Ovary (tissue), 10 donors: ENCODE measurements at places on chromosomes 2 and 18. TPM values are rescaled to one million over a fixed set of nuclear protein-coding genes. Genes with fewer than 3 reads are reported as not detected.

DNA sequence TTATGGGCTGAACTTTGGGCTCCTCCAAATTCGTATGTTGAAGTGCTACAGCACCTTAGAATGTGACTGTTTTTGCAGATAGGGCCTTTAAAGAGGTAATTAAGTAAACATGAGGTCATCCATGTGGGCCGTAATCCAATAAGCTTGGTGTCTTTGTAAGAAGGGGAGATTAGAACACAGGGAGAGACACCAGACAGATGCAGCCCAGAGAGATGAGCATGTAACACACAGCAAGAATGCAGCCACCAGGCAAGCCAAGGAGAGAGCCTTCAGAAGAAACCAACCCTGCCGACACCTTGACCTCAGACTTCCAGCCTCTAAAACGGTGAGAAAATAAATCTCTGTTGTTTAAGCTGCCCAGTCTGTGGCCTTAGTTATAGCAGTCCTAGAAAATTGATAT lies 74.3 kb downstream of the HRH4 start:
- H3K36me3 ChIP-seq = no peaks in the 10 kb centered on the region
- no peaks in the 10 kb centered on the region for H3K27me3 ChIP-seq
- no peaks in the 10 kb centered on the region for H3K4me1 ChIP-seq
- no peak overlapping the region for H3K27ac ChIP-seq
- DNase-seq = no peak

GRCh38 chr2:138537170-138537915 lies 35.8 kb downstream of the SPOPL start:
- H3K4me3 ChIP-seq = no peak overlapping the region
- H3K27me3 ChIP-seq = no peaks in the 10 kb centered on the region
- no peak for DNase-seq
- no peaks in the 10 kb centered on the region for H3K4me1 ChIP-seq
- H3K27ac ChIP-seq = no peak overlapping the region
- H3K36me3 ChIP-seq = no peaks in the 10 kb centered on the region

- no peaks in the 10 kb centered on the region for H3K4me1 ChIP-seq
- H3K4me3 ChIP-seq = no peak overlapping the region
- H3K36me3 ChIP-seq = no peaks in the 10 kb centered on the region
These were observed 8.5 kb downstream of the RTTN start for GRCh38 chr18:70197026-70197425.

DNA sequence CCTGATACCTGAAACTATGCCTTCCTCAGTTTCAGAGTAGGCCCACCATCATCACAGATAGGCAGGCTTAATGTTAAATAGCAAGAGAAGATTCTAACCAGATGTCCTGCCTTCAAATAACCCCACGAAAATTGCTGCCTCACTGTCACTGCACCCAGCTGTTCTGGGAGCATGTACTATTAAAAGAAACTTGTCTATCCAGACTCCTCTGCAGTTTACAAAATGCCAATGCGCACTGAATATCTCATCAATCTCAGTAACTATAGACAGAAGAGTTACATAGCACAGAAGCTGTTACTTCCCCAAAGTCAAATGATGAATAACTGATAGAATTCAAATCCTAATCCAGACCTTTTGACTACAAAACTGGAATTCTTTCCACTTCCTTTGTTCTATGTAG lies 43.9 kb downstream of the WDR75 start:
- H3K27me3 ChIP-seq = no peaks in the 10 kb centered on the region
- H3K4me3 ChIP-seq = no peak overlapping the region
- peaks cover 1% of the 10 kb centered on the region for H3K4me1 ChIP-seq
- DNase-seq = no peak
- H3K27ac ChIP-seq = no peak overlapping the region

DNA sequence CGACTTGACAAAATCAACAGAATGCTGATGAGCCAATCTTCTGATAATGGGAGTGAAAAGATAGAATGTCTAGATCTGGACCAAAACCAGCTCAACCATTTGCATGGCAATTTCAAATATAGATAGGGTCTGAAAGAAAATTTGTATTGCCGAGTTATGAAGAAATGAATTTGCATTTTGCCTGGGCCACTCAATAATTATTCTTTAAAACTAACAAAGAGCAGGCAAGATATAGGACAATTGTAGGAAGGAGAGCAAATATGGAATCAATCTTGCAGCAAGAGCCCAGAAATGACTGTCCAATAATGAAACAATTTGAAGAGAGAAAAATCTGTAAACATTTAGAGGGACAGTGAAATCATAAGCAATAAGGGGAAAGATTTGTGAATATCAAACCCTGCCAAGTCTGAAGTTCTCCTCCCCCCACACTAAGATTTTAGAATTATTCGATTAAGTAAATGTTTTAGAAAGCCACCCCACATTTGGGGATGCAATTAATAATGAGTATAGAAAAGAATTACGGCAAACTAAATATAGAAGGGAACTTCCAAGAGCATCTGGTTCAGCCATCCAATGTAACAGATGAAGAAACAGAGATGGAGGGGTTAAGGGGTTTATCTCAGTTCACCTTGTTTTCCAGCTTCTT lies 377.4 kb downstream of the SETBP1 start:
- no peaks in the 10 kb centered on the region for H3K27me3 ChIP-seq
- H3K36me3 ChIP-seq = no peaks in the 10 kb centered on the region
- no peak overlapping the region for H3K4me3 ChIP-seq
- DNase-seq = no peak
- peaks cover 2% of the 10 kb centered on the region for H3K4me1 ChIP-seq
- no peak overlapping the region for H3K27ac ChIP-seq

GRCh38 chr2:212854116-212854515 lies 297.3 kb downstream of the IKZF2 start:
- H3K27ac ChIP-seq = no peak overlapping the region
- H3K27me3 ChIP-seq = no peaks in the 10 kb centered on the region
- no peak for DNase-seq
- H3K36me3 ChIP-seq = no peaks in the 10 kb centered on the region
- H3K4me1 ChIP-seq = no peaks in the 10 kb centered on the region

- no peak overlapping the region for H3K27ac ChIP-seq
- no peaks in the 10 kb centered on the region for H3K4me1 ChIP-seq
- no peak for DNase-seq
- H3K36me3 ChIP-seq = no peaks in the 10 kb centered on the region
- H3K27me3 ChIP-seq = no peaks in the 10 kb centered on the region
These were observed 145.3 kb downstream of the SPAG16 start for GRCh38 chr2:213429516-213429915.

DNA sequence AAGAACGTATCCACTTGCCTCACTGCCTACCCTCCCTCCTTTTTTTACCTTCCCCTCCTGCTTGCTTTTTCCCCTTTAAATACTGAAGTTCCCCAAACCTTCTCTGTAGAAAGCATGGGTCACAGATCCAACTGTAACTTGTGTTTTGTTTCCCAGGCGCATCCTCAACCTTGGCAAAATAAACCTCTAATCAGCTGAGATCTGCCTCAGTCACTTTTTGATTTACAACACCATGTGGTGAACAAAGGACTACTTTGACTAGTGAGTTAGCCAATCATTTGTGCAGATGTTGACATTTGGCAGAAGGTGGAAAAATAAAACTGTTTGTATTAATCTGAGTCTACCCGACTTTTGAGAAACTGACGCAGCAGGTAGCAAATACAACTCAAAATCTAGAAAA lies 23.3 kb upstream of the MCM6 start:
- DNase-seq = no peak
- H3K4me3 ChIP-seq = no peak overlapping the region
- H3K4me1 ChIP-seq = no peaks in the 10 kb centered on the region
- no peaks in the 10 kb centered on the region for H3K36me3 ChIP-seq

- no peaks in the 10 kb centered on the region for H3K4me1 ChIP-seq
- no peaks in the 10 kb centered on the region for H3K27me3 ChIP-seq
- no peaks in the 10 kb centered on the region for H3K36me3 ChIP-seq
- DNase-seq = no peak
- H3K4me3 ChIP-seq = no peak overlapping the region
- H3K27ac ChIP-seq = no peak overlapping the region
These were observed 142.3 kb downstream of the RBM43 start for GRCh38 chr2:151119374-151119773.

DNA sequence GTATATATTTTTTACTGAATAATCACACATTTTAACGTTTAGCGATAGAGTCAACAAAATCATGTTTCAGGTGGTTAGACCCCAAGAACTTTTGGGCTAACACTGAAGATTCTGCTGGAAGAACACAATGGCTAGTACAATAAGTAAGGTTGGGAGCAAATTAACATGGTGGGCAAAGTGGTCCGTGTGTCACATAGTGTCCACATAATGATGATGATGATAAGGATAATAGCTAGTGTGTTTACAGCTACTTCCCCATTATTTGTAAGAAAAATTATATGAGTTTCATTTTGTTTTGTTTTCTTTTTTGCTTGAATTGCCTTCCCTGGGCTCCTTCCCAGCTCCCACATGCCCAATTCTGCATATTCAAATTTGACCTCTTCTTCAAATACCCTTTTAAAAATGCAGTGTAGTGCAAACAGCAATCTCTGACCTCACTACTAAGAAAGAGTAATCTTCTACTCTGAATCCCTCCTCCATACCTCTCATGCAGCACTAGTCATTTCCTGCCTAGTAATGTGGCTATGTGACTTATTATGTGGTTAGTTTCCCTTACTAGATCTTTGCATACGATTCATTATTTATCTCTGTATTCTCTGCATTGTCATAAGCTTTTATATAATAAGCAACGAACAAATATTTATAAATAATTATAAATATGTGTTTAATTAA lies 16.9 kb upstream of the VPS54 start:
- H3K4me1 ChIP-seq = no peaks in the 10 kb centered on the region
- no peak for DNase-seq
- no peaks in the 10 kb centered on the region for H3K36me3 ChIP-seq

DNA sequence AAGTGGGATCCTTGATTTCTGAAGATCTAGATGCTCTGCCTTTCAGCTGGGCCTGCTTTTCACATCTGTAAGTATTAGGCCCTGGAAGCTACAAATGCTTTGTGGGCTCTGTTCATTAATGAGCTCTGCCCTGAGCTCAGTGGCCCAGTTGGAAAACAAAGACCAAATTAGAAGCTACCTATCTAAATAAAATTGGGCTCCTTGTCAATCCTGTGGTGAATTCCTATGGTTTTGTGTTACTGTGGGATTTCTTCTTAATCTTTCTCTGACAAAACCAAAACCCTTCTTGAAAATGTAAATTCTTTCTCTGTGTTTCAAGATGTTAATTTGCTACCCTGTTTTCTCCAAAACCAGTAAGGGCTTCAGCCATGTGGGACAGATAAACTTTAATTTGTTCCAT lies 219.0 kb upstream of the HS6ST1 start:
- H3K27me3 ChIP-seq = no peaks in the 10 kb centered on the region
- H3K4me1 ChIP-seq = no peaks in the 10 kb centered on the region
- H3K27ac ChIP-seq = no peak overlapping the region
- DNase-seq = no peak
- no peak overlapping the region for H3K4me3 ChIP-seq

DNA sequence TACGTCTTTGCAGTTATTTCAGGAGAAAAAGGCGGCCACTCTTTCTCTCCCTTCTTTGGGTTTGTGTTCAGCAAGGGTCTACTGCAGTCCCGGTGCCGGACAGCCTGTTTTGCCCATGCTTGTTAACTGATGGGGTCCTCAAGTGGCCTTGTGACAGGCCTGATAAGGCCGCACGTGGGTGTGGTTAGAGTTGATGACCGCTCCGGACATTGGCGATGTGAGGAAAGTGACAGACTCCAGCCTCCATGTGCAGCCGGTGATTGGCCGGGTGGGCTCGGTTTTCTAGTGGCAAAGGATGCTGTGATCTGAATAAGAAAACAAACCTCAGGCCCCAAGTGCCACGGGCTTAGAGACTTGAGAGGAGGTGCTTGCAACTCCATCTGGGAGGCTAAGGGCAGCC lies 15.6 kb downstream of the HPCAL1 start:
- H3K4me1 ChIP-seq = no peaks in the 10 kb centered on the region
- no peaks in the 10 kb centered on the region for H3K27me3 ChIP-seq
- no peaks in the 10 kb centered on the region for H3K36me3 ChIP-seq

GRCh38 chr2:62801814-62802523 lies 96.5 kb downstream of the EHBP1 start:
- no peaks in the 10 kb centered on the region for H3K36me3 ChIP-seq
- H3K27me3 ChIP-seq = no peaks in the 10 kb centered on the region
- no peak for DNase-seq
- H3K4me1 ChIP-seq = no peaks in the 10 kb centered on the region
- no peak overlapping the region for H3K27ac ChIP-seq
- H3K4me3 ChIP-seq = no peak overlapping the region

DNA sequence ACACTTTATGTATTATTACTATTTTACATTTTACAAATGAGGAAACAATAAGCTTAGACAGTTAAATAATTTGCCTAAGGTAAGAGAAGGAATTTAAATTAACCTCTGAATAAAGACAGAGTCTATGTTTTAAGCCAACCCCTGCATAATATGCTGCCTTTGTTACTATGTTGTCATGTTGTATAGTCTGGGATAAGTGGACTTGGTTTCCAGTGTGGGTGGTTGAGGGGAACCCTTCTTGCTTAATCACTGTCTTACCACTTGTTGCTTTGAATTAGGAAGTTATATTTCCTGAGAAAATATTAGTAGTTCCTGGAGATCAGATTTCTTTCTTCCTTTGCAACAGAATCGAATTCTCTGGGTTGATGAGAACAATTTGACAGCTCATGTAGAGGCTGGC lies 52.6 kb downstream of the AGPS start:
- no peaks in the 10 kb centered on the region for H3K27me3 ChIP-seq
- H3K4me3 ChIP-seq = no peak overlapping the region
- no peak for DNase-seq
- no peaks in the 10 kb centered on the region for H3K4me1 ChIP-seq
- no peak overlapping the region for H3K27ac ChIP-seq
- no peaks in the 10 kb centered on the region for H3K36me3 ChIP-seq

- no peak overlapping the region for H3K4me3 ChIP-seq
- H3K36me3 ChIP-seq = no peaks in the 10 kb centered on the region
- no peaks in the 10 kb centered on the region for H3K27me3 ChIP-seq
- no peak for DNase-seq
- no peaks in the 10 kb centered on the region for H3K4me1 ChIP-seq
These were observed 105.4 kb downstream of the SP100 start for GRCh38 chr2:230521386-230521785.

- H3K36me3 ChIP-seq = no peaks in the 10 kb centered on the region
- H3K4me1 ChIP-seq = peaks cover 16% of the 10 kb centered on the region
- H3K4me3 ChIP-seq = no peak overlapping the region
- peak overlapping the region; percentile 56 for H3K27ac ChIP-seq
These were observed 65.5 kb downstream of the PARD6G start for GRCh38 chr18:80181642-80182461.

DNA sequence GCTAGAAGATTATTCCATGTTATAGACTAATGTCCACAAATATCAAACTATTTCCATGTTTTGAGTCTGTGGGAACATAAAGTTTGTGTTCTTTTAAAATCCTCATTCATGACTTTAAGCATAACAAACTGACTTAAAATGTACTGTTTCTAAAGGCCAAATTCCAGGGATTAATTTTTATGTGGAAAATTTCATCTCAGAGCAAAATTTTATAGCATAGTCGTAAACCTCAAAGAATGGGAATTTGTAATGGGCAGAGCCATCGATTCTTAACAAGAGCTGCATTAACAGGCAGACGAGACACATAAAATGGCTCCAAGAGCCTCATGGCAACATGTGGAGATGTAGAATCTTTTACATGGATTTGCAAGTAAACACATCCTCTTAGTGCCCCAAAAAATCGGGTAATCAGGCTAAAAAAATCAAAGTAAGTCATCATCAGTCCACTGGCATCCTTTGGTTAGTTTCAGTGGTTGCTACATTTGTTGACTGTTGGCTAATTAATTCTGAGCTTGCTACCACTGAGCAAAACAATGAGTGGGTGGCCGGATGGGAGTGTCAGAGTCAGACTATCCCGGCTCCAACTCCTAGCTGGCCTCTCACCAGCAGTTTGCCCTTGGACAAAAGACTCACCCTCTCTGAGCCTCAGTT lies 119.6 kb downstream of the FAM210A start:
- no peaks in the 10 kb centered on the region for H3K27me3 ChIP-seq
- no peak overlapping the region for H3K27ac ChIP-seq
- peaks cover 3% of the 10 kb centered on the region for H3K4me1 ChIP-seq

PTH2R gene
- not detected for total RNA-seq

LIMS4 gene
- total RNA-seq = 8.7 TPM

SERPINB5 gene
- total RNA-seq = not detected

MAPK4 gene
- 1.7 TPM for total RNA-seq

CXCR4 gene
- 5.1 TPM for total RNA-seq

CFAP65 gene
- total RNA-seq = not detected

KCNG2 gene
- total RNA-seq = not detected
